Suppressor macrophage (primary cell): ENCODE measurements at places on chromosomes 3 and 15.

DNA sequence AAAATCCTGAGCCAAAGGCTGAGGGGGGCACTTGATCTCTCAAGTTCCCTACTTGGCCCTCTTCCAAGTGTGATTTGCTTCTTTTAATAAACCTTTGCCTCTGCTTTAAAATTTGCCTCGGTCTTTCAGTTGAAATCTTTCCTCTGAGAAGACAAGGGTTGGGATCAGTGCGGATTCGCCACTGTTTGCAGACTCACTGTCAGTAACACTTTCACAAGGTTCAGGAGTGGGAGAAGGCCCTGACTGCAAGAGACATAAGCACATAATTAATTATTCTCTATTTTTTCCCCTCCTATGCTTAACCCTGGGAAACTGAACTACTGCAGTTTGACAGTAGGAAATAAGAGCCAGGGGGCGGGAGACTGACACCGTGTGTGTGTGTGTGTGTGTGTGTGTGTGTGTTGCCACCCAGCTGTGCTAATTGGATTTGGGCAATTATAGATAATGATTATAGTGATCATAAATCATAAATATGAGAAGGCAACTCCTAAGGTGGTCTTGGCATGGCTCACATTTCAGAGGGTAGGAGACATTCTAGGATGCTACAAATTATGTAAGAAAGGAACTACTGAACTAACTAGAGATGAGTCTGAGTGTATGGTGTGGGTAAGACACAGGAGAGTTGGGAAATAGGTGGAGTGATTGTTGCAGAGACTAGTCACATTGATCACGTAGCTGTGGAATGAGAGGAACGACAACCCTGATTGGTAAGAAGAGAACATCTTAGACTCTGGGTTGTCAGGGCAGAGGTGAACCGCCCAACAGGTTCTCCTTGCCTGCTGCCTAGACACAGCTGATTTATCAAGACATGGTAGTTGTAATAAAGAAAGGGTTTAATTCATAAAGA lies 5.5 kb upstream of the ZNF662 start:
- no peak for DNase-seq

- no peak for DNase-seq
These were observed 216.1 kb downstream of the OPA1 start for GRCh38 chr3:193809106-193809505.

DNA sequence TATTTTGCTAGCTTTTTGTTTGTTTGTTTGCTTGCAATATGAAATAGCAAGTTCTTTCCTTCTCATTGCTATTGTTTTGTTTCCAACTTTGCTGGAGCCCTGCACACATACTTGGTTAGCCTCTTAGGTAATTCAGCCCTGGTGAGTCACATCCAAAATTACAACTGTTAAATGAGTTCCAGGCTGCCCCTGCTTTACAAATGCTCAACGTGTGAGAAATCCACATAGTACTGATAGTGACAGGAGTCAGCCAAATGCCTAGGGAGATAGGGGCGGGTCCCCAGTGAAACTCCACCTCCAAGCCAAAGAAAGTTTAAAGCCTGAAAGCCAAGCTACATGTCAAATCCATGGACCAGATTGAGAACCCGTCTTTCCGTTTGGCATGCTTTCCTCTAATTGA lies 81.3 kb upstream of the RNF7 start:
- no peak for DNase-seq

DNA sequence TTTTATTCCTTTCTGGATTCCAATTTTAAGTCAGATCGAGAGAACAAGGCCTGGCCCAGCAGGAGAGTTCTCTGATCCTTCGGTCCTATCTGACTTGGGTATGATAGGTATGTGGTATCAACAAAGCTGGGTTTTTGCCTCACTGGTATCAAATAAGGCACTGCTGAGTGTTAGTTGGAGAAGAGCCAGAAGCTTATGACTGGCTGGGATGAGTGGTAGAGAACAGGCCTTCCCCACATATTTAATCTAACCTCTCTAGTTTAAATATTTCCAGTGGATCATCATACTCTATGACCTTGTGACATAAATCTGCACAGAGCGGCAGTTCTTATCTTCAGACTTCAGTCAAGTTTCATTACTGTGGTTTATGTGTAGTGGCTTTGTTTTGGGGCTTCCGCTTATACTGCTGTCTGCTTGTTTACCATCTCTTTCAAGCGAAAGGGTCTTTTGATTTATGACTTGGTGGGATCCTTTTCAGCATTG lies 164.5 kb downstream of the PTPRG start:
- DNase-seq, result no peak

DNA sequence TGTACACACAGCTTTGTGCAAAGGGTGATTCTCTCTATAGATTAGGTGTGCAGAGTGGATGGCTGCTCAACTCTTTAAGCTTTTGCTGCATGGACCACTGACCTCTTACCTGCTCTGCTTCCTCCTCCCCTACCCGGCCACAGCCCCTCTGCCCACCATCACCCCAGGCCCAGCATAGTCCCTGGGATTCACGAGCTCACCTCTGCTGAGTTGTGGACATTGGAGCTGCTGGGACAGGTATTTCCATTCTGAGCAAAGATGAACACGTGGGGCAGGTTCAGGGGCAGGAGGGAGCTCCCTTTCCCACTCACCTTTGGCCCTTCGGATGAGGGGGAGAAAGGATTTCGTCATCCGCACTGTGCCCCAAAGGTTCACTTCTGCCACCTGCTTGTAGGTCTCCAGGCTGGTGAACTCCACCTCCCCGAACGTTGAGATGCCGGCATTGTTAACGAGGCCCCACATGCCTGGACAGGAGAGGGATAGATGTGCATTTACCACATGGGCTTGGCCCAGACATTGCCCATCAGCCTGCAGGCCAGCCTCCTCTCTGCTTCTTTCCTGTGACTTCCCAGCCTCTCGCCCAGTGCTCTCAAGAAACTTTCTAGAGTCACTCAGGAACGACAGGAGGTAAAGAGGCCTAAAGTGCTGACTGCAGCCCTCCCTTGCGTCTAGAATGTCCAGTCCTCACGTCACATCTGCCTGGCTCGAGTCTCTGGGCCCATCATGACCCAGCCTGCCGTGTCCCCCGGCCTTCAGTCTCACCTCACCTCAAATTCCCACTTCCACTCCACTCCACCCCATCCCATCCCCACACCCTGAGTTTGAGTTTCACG lies 41.6 kb downstream of the BDH1 start:
- DNase-seq, result no peak

DNA sequence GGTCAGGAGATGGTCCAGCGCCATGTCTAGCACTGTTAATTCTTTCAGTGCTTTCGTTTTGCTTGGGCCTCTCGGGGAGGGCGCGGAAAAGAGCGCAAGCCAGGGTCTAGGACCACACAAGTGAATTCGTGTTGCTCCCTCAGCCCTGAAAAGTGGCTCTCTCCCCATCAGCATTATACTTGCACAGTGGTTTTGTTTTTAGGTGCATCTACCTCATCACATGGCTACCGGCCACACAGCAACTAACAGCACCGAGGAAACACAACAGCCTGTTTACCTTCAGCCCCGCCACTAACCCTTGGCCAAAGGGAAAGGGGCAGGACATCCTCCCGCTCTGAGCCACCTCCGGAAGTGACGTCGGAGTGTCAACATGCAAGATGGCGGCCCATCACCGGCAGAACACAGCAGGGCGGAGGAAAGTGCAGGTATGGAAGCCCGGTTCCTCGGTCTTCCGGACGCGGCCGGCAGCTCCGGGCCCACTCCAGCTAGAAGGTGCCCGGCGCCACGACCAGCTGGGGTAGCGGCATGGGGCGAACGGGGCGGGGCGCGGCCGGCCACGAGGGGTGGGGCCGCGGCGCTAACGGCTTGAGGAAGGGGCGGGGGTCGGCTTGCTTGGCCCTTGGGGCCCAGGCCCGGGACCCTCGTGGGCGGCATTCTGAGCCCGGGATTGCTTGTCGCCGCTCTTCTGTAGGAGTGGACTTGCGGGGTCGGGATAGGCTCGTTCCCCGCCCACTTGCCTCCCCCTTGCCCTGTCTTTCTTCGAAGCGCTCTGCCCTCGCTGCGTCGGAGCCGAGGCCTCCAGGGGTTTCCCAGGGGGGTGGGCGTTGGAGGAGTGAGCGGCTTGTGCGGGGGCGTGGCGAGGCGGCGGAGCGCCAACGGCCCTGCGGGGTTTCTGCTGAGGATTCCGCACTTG lies at the start of the genes SCN11A and WDR48:
SCN11A (minus strand) TSS at position 296 of the 913 bp plus-strand sequence. CDS start 101,582 bp downstream, outside the sequence.
WDR48 (plus strand) TSS at position 368 of the 913 bp plus-strand sequence; CDS start at position 378, 10 bp downstream.
- peak; percentile 94 for DNase-seq

- no peak for DNase-seq
These were observed 10.5 kb upstream of the SCAANT1 start for GRCh38 chr3:63922491-63923199.

GRCh38 chr3:99523431-99524127 lies 114.8 kb upstream of the COL8A1 start:
- DNase-seq, result no peak

DNA sequence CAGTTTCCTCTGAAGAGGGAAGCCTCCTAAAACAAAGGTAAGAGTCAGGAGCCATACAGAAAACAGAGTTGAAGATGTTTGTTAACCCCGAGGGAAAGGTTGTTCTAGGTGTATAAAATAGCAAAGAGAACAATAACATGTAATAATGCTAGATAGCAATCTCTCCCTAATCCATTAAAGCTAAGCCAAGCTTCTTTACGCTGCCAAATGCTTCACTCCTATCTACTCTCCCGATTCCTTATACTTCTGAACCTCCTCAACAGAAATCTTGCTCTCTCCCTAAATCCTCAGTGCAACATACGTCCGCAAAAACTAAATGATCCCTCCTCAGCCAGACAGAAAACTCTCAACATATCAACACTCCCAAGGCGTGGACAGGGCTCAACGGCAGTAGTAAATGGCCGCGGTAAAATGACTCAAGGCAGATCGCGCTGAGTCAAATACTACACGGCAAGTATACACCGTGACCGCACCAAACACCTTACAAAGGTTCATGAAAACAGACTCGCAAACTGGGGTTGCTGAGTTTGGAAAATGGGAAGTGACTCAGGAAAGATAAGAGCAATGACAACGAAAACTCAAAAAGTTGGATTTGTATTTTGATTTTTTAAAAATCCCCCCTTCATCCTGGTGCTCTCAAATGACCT lies 682 bp downstream of the CLDND1 start:
- peak; percentile 49 for DNase-seq

- DNase-seq, result no peak
These were observed 346.5 kb upstream of the CNTN4 start for GRCh38 chr3:1752205-1752604.

- DNase-seq, result no peak
These were observed 79.3 kb downstream of the CHSY1 start for GRCh38 chr15:101172501-101173071.
